ENCODE measurements at places on chromosomes 11 and 22.

GRCh38 chr11:13762718-13763117, 94.2 kb downstream of the FAR1 start:
- no peak for DNase-seq

- peak; percentile 20 for DNase-seq
Observed at GRCh38 chr11:61679893-61680621, at the start of gene DAGLA. Gene DAGLA, plus strand, starts transcription at chr11:61680391. Its CDS starts 39,765 bp downstream, at chr11:61720156.

DNA sequence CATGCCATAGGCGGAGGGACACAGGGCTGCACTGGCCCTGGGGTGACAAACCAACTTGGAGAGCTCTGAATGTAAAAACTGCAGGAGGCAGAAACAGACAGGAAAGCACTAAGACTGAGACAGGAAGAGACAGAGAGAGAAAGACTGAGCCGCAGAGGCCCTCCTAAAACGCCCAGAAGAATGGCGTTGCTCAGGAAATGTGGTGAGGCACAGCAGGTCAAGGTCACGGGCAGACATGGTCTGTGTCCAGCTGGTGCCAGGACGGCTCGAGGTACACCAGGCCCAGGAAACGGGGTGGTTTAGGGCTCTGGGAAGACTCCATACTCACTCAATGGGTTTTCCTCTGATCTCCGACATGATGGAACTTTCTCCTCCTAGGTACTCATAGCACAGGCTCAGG, 29.1 kb downstream of the MAFF start:
- DNase-seq: no peak

GRCh38 chr11:134988495-134988894, 576.5 kb upstream of the B3GAT1 start:
- DNase-seq: no peak

GRCh38 chr22:33242078-33242477, 183.9 kb upstream of the SYN3 start:
- DNase-seq: no peak

DNA sequence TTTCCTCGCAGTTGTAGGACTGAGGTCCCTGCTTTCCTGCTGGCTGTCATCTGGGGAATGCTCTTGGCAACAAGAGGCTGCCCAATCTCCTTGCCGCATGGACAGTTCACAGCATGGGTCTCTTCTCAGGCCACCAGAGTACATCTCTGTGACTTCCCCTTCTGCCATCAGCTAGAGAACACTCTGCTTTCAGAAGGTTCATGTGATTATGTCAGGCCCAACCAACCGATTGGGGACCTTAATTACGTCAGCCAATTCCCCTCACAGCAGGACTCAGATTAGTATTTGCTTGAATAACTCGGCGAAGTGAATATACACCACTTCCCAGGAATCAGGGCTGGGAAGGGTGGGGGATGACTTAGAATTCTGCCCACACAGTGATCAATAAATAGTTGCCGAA, 61.9 kb upstream of the CSNK2A3 start:
- no peak for DNase-seq

- no peak for DNase-seq
Observed at GRCh38 chr11:129947474-129947873, 52.1 kb upstream of the NFRKB start.

DNA sequence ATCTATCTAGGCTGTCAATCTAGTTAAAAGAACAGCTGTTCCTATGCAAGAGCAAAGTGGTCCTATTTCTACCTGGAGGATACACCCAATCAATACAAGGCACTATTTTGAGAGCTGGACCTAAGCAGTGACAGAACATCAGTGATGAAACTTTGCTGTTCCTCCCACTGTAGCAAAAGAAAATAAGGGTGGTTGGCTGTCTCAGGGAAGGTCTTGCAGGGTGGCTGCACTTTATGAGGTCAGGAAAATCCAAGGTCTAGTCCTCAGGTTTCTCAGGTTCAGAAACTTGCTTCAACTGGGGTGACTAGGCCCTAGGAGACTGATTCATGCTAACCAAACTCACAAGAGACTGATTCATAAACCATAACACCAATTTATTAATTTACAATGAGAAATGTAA, 11.6 kb downstream of the CPSF7 start:
- DNase-seq: no peak

GRCh38 chr11:88103337-88104206, 71.7 kb downstream of the RAB38 start:
- DNase-seq: no peak

- DNase-seq: no peak
Observed at GRCh38 chr11:42890773-42891172, 421.0 kb upstream of the API5 start.

DNA sequence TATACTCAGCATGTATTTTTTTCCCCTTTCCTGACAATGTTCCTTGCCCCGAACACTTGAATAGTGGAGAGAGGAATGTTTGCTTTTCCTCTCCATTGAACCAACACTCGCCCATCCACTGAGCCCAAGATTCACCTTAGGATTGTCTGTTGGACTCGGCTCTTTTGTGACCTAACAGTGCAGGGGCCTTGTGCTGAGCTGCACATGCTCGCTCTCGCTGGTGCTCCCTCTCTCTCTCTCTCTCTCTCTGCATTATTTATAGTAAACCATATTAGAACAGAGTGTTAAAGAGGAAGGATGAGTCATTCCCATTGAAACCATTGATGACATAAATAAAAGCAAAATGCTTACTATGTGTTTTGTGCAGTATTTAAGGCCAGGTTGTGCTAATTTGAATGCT, 20.7 kb downstream of the ZBTB16 start:
- DNase-seq: no peak

- DNase-seq: no peak
Observed at GRCh38 chr22:24591286-24591830, 1.5 kb downstream of the LRRC75B start.

- DNase-seq: no peak
Observed at GRCh38 chr11:120649316-120649715, 137.8 kb downstream of the GRIK4 start.

All from NCI-H1694 (cell line).